ENCODE measurements at places on chromosomes 2 and 18. TPM values are rescaled to one million over a fixed set of nuclear protein-coding genes. Genes with fewer than 3 reads are reported as not detected.

AQP4 gene
- 305 TPM for total RNA-seq

AQP12B gene
- total RNA-seq, result not detected

- no peak for DNase-seq
Observed at GRCh38 chr18:24846138-24846537, 385.7 kb downstream of the HRH4 start.

DNA sequence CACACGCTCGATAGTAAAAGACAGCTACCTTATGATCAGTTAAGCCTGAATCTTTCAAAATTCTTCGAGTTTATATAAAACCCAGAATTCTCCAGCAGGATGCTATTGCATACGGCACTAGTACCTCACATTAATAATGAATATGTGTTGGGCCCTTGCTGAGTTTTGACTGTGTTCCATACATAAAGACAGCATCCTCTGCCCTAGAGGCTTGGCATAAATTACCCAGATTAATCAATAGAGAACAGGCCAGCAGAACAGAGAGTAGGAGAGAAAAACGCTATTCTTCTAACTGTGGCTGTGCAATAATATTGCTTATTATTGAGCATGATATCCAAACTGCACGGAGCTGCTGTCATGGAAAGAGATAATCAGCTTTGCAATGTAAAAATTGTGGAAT is 194.3 kb downstream of the SOX11 start:
- no peak for DNase-seq

DNA sequence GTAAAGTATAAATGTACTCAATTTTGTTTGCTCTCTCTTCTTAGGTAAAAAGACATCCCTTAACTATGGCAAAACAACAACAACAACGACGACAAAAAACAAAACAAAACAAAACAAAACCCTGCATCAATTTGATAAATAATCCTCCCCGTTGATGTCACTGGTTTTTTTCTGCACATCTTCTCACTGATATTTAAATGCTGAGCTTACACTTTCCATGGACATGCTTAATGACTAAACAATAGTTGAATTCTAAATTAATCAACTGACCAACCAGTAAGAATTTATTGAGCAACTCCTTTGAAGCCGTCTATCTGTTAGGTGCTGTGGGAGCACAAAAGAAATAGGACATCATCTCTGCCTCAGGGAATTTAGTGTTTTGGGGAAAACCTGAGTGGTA is 20.2 kb upstream of the POLE4 start:
- no peak for DNase-seq

RAB12 gene
- total RNA-seq, result 85.2 TPM

GTF2A1L gene
- 5.9 TPM for total RNA-seq

DNA sequence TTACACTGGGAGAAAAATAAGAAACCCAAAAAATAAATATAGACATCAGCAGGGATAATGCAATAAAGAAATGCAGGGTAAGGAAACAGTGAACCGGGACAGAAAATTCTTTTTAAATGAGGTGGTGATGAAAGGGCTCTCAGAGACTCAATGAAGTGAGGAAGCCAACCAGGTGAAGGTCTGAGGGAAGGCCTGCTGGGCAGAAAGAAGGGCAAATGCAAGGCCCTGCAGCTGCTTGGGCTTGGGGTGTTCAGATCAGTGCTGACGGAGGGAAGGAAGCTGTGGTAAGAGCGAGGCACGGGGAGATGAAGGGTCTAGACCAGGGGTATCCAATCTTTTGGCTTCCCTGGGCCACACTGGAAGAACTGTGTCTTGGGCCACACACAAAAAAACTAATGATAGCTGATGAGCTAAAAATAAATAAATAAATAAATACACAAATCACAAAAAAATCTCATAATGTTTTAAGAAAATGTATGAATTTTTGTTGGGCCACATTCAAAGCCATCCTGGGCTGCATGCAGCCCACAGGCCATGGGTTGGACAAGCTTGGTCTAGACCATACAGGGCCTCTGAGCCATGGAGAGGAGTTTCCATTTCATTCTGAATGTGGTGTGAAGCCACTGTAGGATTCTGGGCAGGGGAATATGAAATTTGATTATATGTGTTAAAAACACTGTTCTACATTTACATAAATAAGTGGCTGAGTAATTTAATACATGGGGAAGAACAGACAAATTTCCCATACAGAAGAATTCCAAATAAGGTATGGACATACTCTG is 96.3 kb upstream of the DNMT3A start:
- DNase-seq, result no peak

Measured in spinal cord (tissue), 10 donors.